Stimulated activated CD4-positive, alpha-beta T cell treated with anti-CD3 and anti-CD28 coated beads, Interleukin-4, amount 100 ng/mL, for 24 hours (primary cell): ENCODE measurements at places on chromosomes 4 and X.
A peak's percentile ranks its signal among the peaks of the same experiment; 100 is the strongest.

- DNase-seq = peak; percentile 11
Observed at GRCh38 chr4:39637586-39638353, 895 bp downstream of the SMIM14 start.

DNA sequence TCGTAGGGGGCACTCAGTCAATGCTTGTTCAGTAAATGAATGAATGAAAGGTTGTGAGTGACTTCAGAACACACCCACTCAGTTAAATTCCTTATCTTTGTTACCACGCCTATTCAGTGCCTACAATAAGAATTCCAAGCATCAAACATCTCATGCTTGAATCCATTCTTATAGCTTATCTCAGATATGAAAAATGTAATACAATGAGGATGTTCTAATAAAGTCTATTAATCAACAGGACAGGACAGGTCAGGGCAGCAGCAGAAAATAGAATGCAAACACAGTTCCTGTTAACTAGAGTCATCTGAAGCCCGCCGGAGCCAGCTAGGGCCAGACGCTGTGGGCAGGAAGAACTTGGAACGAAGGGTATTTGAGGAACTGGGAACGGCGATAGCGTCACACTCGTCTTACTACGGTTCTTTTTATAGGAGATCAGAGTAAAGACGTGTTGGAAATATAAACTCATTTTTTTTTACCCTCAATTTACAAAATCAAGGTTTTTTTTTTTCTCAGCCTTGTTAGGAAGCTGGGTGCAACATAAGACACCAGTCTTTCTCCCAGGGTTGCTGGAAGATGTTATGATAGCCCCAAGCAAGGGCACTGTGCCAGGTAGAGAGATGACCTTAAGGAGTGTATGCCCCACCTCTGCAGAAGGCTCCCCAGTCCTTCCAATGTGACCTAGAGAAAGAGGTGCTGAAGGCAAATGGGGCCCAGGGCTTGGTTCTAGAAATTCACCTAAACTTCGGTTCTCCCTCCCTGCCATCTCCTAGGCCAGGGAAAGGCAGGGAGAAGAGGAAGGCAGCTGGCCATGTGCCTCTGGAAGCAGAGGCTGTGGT lies 48.3 kb downstream of the SEL1L3 start:
- no peak for DNase-seq

- DNase-seq = no peak
Observed at GRCh38 chrX:66634272-66634671, 4.6 kb downstream of the EDA2R start.

DNA sequence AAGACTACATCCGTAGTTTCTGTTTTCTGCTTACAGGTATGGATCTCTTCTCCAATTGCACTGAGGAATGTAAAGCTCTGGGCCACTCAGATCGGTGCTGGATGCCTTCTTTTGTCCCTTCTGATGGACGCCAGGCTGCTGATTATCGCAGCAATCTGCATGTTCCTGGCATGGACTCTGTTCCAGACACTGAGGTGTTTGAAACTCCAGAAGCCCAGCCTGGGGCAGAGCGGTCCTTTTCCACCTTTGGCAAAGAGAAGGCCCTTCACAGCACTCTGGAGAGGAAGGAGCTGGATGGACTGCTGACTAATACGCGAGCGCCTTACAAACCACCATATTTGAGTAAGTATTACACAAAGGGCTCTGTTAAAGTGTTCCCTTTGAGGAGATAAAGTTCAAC lies 13.8 kb downstream of the PCDH10 start:
- DNase-seq = no peak

DNA sequence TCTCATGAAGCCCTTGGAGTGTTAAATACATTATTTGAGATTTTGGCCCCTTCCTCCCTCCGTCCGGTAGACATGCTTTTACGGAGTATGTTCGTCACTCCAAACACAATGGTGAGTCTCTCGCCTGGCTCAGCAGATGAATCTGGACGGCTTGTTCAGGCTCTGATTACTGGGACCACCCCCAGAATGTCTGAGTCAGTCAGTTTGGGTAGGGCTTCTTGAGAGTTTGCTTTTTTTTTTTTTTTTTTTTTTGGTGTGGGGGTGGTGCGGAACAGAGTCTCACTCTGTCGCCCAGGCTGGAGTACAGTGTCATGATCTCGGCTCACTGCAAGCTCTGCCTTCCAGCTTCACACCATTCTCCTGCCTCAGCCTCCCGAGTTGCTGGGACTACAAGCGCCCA lies 62.4 kb upstream of the MSANTD1 start:
- no peak for DNase-seq

DNA sequence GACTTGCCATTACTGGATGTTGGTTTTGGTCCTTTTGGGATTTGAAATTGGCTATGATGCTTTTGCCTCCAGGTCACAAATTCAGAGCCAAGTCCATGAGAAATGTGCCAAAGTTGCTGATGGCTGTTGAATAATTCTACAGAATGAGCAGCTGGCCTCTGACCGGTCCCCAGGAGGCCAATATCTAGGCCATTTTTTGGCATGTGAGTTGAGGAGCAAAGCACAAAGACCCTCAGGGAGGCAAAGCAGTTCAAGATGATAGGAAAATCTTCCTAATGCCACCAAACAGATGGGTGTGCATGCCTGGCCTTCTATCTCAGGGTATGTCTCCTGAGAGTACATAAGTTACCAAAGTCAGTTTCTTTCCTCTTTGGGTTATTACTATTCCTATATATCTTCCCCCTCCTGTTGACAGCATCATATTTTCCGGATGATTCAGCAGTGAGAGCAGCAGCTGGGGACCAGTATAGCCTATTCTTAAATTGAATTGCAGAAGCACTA lies 44.4 kb downstream of the SEL1L3 start:
- no peak for DNase-seq

DNA sequence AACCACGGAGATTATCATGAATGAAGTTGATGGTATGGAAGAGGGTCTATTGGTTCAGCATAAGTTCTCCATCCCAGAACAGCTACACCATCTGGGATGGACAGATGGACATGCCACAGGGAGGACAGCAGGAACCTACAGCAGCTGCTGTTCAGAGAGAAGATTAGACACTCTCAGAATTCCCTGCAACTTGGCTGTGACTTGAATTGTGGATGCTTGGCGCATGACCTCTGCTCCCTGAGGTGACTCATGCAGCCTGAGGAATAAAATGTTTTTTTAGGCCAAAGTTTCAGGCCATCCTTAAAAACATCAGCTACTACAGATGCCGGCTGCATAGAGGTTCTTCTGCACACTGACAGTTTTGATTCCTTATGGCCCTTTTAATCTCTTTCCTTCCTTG lies 97.3 kb downstream of the RS1 start:
- DNase-seq = no peak

DNA sequence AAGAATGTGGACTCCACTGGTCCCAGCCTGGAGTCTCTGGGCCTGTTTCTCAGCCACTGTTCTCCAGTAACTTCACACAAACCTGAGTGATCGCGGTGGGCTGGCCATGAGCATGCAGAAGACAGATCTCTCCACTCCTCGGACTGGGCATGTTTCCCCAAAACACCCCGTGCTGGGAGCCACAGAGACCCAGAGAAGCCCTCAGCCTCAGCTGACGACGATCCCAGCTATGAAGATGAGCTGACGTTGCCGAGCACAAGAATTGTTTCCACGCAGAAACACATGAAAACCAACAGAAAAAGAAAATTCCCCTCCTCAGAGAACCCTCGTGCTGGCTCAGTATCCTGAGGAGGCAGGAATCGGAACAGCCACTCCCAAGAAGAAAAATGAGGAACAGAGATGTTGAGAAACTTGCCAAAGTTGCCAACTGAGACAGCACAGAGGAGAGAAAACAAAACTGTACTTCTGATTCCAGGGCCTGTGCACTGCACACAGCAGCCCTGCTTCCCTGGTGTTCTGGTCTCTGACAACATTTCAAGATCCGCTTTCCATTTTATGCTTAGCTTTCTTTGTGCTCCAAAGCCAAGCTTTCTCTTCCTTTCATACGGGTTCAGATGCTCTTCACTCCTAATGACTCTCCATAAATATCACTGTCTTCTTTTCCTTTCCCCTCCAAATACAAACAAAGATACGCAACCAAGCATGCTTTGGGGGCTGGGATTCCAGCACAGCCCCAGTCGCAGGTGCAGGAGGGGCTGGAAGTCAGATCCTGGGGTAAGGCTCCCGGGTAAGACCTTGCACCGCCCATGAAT lies 81.4 kb downstream of the IRF2 start:
- DNase-seq = no peak
